ENCODE measurements at places on chromosomes 7 and 10. TPM values are rescaled to one million over a fixed set of nuclear protein-coding genes. Genes with fewer than 3 reads are reported as not detected.

The CH25H gene
- total RNA-seq = 0.21 TPM

The HIPK2 gene
- 14.8 TPM for total RNA-seq

DNA sequence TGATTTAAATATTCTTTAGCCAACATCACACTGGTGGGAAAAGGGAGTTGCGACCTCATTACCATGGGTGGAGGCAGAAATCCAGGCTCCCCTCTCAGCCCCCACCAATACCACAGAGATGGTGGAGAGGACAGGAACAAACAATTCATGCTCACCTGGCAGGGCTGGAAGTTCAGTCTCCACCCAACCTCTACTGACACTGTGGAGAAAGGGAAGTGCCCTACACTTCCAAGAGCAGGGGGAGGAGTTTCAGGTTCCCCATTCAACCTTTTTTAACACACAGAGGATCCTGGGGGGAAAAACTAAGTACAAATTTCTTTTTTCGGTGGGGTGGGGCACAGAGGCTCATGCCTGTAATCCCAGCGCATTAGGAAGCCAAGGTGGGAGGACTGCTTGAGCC lies 210.1 kb upstream of the KCTD7 start:
- DNase-seq = no peak

- DNase-seq = peak; percentile 57
Measured at GRCh38 chr7:49791088-49791741, 17.8 kb downstream of the VWC2 start.

DNA sequence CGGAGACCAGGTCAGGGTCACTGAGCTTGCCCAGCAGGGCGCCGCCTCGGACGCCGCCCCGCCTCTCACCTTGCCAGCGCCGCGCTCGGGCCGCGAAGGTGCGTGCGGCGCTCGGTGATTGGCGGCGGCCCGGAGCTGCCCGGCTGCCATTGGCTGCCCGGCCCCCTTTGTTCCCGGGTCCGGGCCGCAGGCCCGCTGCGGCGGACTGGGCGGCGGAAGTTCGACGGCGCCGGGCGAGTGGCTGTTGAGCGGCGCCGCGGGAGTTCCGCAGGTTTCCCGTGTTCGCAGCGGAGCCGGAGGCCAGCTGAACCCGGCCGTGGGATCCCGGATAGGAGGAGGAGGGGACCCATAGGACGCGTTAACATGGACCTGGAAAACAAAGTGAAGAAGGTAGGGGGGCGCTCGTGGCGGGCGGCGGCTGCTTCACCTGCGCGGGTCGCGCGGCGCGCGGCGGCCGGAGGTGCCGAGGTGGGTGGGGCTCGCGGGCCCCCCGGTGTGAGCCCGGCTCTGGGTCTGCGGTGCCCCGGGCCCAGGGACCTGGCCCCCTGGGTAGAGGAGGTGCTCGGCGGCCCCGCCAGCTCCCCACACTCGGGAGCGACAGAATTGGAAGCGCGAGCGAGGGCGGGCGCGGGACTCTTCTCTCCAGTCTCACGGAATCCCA lies at the start of gene TES:
TSS of gene TES (plus strand) at position 195 of the 661 bp plus-strand sequence. CDS start at position 364, 169 bp downstream.
- peak; percentile 71 for DNase-seq

GRCh38 chr10:1734288-1734687 lies 3.0 kb downstream of the ADARB2 start:
- DNase-seq = no peak

Measured in tongue (tissue), 3 donors.